ENCODE measurements at places on chromosomes 3 and 15.

GRCh38 chr3:11464356-11464755 is 179.4 kb downstream of the VGLL4 start:
- H3K27me3 ChIP-seq: no peaks in the 10 kb centered on the region
- peaks cover 3% of the 10 kb centered on the region for H3K36me3 ChIP-seq
- H3K4me3 ChIP-seq: no peak overlapping the region
- H3K4me1 ChIP-seq: no peaks in the 10 kb centered on the region
- DNase-seq: no peak

- H3K36me3 ChIP-seq: no peaks in the 10 kb centered on the region
- H3K4me1 ChIP-seq: peaks cover 11% of the 10 kb centered on the region
- no peak overlapping the region for H3K4me3 ChIP-seq
- H3K27ac ChIP-seq: no peak overlapping the region
- DNase-seq: no peak
- peaks cover 18% of the 10 kb centered on the region for H3K27me3 ChIP-seq
Measured at GRCh38 chr15:67879440-67880129, 39.7 kb upstream of the RNU6-1 start.

- H3K36me3 ChIP-seq: no peaks in the 10 kb centered on the region
- H3K4me3 ChIP-seq: no peak overlapping the region
- no peaks in the 10 kb centered on the region for H3K4me1 ChIP-seq
- no peaks in the 10 kb centered on the region for H3K27me3 ChIP-seq
- no peak overlapping the region for H3K27ac ChIP-seq
- no peak for DNase-seq
Measured at GRCh38 chr3:35651426-35651825, 12.1 kb downstream of the ARPP21 start.

DNA sequence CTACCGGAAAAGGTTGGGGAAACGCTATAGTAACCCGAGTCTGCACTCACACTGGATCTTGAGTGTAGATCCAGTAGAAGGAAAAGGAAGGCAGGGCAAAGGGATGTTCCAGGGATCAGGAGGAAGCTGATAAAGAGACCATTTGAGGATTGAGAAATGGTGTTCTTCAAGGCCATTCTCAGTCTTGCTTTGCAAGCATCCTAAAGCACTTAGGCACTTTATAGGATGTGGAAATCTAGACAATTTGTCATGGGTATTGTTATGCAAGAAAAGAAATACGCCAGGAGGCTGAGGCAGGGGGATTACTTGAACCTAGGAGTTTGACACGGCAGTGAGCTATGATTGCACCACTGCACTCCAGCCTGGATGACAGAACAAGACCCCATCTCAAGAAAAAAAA is 13.2 kb upstream of the SCAMP5 start:
- H3K27me3 ChIP-seq: peaks cover 34% of the 10 kb centered on the region
- DNase-seq: no peak
- H3K4me1 ChIP-seq: peaks cover 14% of the 10 kb centered on the region
- no peak overlapping the region for H3K4me3 ChIP-seq

DNA sequence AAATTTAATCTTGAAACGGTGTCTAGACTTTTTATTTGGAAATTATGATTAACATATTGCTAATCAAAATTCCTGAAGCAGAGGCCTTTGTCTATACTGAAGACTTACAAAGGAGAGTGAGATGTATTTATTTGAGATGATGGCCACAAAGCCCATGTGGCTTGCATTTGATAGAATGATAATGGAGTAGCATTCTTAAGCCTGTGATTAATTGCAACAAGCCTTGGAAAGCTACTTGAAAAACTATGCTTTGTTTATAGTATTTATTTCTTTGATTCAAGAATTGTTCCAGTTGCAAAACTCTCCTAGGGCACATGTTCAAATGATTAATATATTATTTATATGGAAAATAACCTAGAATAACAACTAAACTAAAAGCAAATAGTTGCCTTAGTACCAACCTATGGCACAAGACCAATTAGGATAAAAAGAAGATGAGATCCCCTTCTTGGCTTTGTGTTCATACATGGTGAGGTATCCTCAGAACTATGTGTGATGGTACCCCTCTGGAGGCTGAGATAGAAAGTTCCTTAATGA is 244.1 kb upstream of the TBL1XR1 start:
- no peaks in the 10 kb centered on the region for H3K36me3 ChIP-seq
- no peaks in the 10 kb centered on the region for H3K4me1 ChIP-seq
- no peak overlapping the region for H3K4me3 ChIP-seq
- no peaks in the 10 kb centered on the region for H3K27me3 ChIP-seq

DNA sequence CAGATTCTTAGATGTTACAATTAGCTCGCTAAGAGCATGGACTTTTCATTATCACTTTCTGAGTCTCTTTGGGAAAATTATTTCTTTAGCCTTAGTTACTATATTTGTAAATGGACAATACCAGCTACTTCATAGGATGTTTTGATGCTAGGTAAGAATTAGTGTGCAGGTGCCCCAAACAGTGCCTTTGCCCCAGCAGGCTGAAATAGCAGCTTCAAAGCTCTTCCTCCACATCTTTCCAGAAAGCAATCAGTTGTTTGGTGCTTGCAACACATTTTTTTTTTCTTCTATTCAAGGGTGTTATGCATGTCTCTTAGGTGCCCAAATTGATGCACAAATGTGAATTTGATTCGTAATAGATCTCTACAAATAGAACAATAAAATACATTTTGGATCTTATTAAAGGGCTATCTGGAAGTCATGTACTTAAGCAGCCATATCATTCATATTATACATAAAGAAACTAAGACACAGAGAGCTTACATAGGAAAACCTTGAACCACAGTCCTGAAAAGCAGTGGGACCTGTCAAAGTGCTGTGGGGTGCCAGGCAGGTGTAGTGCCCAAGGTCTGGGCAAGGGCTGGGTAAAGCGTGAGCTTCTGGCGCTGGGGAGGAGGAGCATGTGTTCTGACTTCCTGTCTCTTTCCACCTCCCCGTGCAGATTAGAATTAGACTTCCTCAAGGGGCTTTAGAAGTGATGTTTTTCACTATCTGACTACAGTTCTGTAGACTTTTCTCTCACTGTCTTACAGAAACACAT is 62.9 kb downstream of the FNDC3B start:
- H3K36me3 ChIP-seq: peaks cover 9% of the 10 kb centered on the region
- peak overlapping the region; percentile 50 for H3K27ac ChIP-seq
- peak; percentile 55 for DNase-seq
- H3K27me3 ChIP-seq: peaks cover 8% of the 10 kb centered on the region
- peaks cover 60% of the 10 kb centered on the region for H3K4me1 ChIP-seq

DNA sequence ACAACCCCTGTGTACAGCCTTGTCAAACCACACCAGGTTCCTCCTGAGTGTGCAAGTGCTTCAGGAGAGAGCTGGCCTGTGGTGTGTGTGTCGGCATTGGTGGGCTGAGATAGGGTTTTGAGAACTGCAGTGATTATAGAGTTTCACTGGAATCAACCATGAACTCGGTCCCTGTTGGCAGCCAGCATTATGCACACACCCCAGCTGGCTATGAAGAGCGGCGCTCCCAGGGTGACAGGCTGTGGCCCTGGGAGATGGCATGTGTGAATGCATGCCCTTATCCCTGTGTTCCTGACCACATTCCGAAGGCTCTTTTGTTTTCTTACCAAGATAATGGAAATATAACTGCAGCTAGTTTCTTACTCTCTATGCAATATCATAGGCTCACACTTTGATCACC is 101.8 kb downstream of the SNRK start:
- no peak for DNase-seq
- peaks cover 26% of the 10 kb centered on the region for H3K27me3 ChIP-seq
- peaks cover 27% of the 10 kb centered on the region for H3K36me3 ChIP-seq
- no peak overlapping the region for H3K27ac ChIP-seq
- H3K4me1 ChIP-seq: peaks cover 56% of the 10 kb centered on the region
- H3K4me3 ChIP-seq: no peak overlapping the region

GRCh38 chr15:75025548-75026260 is 2.3 kb downstream of the PPCDC start:
- no peak overlapping the region for H3K4me3 ChIP-seq
- H3K4me1 ChIP-seq: peaks cover 33% of the 10 kb centered on the region
- H3K36me3 ChIP-seq: peaks cover 23% of the 10 kb centered on the region
- no peak for DNase-seq
- H3K27me3 ChIP-seq: no peaks in the 10 kb centered on the region
- H3K27ac ChIP-seq: no peak overlapping the region

- no peaks in the 10 kb centered on the region for H3K36me3 ChIP-seq
- no peaks in the 10 kb centered on the region for H3K4me1 ChIP-seq
- H3K4me3 ChIP-seq: no peak overlapping the region
- DNase-seq: no peak
Measured at GRCh38 chr3:100912571-100912970, 80.7 kb downstream of the ABI3BP start.

DNA sequence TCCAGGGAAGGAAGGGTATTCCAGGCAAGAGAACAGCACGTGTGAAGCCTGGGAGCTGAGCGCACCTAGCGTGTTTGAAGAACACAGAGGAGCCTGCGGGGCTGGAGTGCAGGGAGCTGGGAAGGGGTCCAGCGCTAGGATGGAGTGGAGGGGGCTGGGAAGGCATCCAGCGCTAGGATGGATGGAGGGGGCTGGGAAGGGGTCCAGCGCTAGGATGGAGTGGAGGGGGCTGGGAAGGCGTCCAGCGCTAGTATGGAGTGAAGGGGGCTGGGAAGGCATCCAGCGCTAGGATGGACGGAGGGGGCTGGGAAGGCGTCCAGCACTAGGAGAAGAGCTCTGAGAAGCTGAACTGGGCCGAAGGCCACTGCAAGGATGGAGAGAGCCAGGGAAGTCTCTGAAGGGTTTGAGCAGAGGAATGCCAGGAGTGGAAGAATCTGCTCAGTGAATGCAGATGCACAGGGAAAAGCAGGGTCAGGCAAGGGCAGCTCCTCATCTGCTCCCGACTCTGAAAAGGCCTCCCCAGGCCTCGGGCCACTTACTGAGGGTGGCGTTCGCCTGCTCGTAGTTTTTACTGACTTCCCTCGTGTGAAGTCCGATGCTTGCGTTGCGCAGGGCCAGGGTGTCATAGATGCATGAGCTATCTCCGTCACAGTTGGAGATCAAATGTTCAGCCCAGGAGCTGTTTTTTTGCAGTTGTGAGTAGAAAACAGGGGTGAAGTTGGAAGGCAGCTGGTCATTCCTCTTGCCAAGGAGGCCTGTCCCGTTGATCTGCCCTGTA is 39.8 kb downstream of the MUC20 start:
- DNase-seq: peak; percentile 13
- peaks cover 92% of the 10 kb centered on the region for H3K27me3 ChIP-seq
- H3K4me1 ChIP-seq: peaks cover 14% of the 10 kb centered on the region

- no peak for DNase-seq
- no peak overlapping the region for H3K4me3 ChIP-seq
- H3K36me3 ChIP-seq: no peaks in the 10 kb centered on the region
- H3K27me3 ChIP-seq: peaks cover 16% of the 10 kb centered on the region
- H3K4me1 ChIP-seq: no peaks in the 10 kb centered on the region
- H3K27ac ChIP-seq: no peak overlapping the region
Measured at GRCh38 chr3:187587076-187587475, 83.1 kb downstream of the SST start.

DNA sequence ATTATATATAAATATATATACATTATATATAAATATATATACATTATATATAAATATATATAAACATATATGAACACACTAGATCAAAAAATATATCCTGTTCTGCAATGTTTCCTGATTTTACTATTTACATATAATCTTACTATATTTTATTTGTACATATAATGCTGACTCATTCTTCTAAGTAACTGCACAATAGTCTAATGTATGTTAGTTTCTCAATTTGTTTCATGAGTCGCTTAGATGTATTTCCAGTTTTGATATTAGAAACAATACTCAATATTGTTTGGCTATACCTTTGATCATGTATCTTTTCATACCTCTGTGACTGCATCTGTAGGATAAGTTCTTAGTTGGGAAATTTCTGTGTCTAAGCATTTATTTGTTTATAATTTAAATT is 669.9 kb upstream of the CCDC54 start:
- H3K36me3 ChIP-seq: no peaks in the 10 kb centered on the region
- no peak overlapping the region for H3K27ac ChIP-seq
- DNase-seq: no peak
- no peaks in the 10 kb centered on the region for H3K27me3 ChIP-seq

DNA sequence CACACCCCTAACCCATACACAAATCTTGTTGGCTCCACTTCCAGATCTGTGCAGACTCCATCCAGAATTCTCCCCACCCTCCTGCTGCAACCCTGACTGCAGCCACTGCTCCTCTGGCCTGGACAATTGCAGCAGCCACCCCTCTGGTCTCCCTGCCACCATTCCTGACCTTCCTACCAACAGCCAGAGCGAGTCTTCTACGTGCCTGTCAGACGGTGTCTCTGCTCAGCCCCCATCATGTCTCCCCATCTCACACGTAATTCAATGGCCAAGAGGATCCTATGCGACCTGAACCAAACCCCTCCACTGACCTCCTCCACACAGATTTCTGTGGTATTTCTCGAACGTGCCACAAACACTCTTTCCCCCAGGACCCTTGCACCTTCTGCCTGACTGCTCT is 103.3 kb downstream of the TPRA1 start:
- peaks cover 43% of the 10 kb centered on the region for H3K27me3 ChIP-seq
- no peak for DNase-seq
- H3K4me3 ChIP-seq: no peak overlapping the region
- peaks cover 17% of the 10 kb centered on the region for H3K4me1 ChIP-seq
- no peak overlapping the region for H3K27ac ChIP-seq

DNA sequence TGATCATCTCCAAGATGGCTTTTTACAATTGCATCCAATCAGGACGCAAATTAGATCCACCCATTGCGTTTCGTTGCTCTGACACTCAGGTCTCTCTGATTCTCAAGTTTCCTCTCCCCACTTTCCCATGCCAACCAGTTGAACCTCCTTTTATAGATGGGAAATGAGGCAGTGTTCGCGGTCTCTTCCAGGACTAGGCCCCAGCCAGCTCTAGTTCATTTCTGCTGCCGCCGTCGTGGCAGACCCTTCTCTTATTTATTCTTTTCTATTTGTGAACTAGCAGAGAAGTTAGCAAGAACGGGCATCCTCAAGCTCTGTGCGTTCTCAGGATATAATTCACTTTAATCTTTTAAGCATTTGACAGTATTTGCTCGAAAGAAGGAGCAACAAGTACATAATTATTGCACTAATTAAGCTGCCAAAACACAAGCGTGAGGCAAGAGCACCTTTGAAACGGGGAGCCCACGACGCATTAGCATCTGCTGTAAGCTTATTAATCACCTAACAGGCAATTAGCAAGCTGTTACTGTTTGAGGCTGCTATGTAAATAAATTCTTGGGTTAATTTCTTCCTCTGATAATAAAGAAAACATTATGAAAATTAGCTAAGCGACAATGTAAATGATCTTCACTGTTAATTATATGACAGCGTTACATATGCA is 246.4 kb upstream of the TLE3 start:
- peaks cover 30% of the 10 kb centered on the region for H3K27me3 ChIP-seq
- H3K27ac ChIP-seq: no peak overlapping the region
- H3K36me3 ChIP-seq: no peaks in the 10 kb centered on the region
- DNase-seq: no peak
- H3K4me3 ChIP-seq: no peak overlapping the region

DNA sequence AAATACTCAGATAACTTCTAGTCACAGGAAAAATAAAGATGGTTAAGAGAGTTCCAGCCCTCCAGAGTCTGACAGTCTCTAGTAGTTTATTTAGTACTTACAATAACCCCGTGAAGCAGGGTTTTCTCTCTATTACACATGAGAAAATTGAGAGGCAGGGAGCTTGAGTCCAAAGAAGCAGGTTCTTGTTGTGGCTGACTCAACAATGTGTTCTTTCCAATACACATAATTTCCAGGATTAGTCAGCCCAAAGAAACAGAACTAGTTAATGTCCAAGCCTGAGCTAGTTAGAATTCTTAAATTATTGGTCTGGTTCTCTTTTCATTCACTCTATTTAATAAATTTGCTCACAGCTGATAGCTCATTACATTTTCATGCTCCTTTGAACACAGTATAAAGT is 49.9 kb downstream of the ALDH1A2 start:
- H3K4me3 ChIP-seq: no peak overlapping the region
- no peak overlapping the region for H3K27ac ChIP-seq
- peaks cover 20% of the 10 kb centered on the region for H3K27me3 ChIP-seq
- no peaks in the 10 kb centered on the region for H3K36me3 ChIP-seq

GRCh38 chr3:47054412-47054811 is 74.9 kb downstream of the NBEAL2 start:
- H3K27ac ChIP-seq: no peak overlapping the region
- no peak for DNase-seq
- no peak overlapping the region for H3K4me3 ChIP-seq
- peaks cover 35% of the 10 kb centered on the region for H3K36me3 ChIP-seq

All from activated naive CD4-positive, alpha-beta T cell treated with anti-CD3 and anti-CD28 coated beads, Interleukin-2, amount 10 ng/mL, durations not matched to agents 7 days and 5 days (primary cell).